Fibroblast of villous mesenchyme (primary cell): ENCODE measurements at places on chromosomes 12 and 14. TPM values are rescaled to one million over a fixed set of nuclear protein-coding genes. Genes with fewer than 3 reads are reported as not detected.
A peak's percentile ranks its signal among the peaks of the same experiment; 100 is the strongest.

Gene DPPA3
- not detected in 2 replicates for total RNA-seq

Gene ZNF664
- 40.6 and 46.2 TPM in 2 replicates for total RNA-seq

Gene OTOGL
- total RNA-seq = under 0.01 TPM in 2 replicates

Gene SARNP
- 86.7 and 94.6 TPM in 2 replicates for total RNA-seq

Gene FOXG1
- under 0.01 TPM in 1 of 2 replicates, not detected in the other for total RNA-seq

Gene OR6C2
- total RNA-seq = not detected in 2 replicates

Gene KRT6A
- total RNA-seq = not detected in 2 replicates

Gene ASPG
- not detected in 2 replicates for total RNA-seq

Gene C14orf39
- under 0.01 TPM in 1 of 2 replicates, not detected in the other for total RNA-seq

Gene GLI1
- total RNA-seq = 0.86 and 1.9 TPM in 2 replicates

DNA sequence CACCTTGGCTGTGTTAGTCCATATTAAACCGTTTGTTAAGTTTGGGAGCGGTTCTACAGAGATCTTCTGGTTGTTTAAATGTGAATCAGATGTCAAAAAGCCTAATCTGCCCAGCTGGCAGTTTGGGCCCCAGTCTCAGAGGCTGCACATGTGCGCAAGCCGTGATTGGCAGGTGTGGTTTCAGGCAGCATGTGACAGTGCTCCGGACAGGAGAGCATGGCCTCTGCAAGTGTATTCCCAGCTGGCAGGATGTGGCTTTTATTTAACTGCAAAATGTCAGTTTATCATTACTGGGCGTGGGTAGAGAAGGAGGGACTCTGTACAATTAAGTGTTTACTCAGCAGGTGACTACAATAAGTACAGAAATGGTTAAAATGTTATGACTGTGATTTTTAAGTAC is 77.5 kb downstream of the PELI2 start:
- peak; percentile 77 for DNase-seq

GRCh38 chr12:104784592-104784991 is 173.5 kb downstream of the SLC41A2 start:
- DNase-seq = no peak

GRCh38 chr12:94386422-94386821 is 73.2 kb downstream of the CEP83 start:
- peak; percentile 93 for DNase-seq

DNA sequence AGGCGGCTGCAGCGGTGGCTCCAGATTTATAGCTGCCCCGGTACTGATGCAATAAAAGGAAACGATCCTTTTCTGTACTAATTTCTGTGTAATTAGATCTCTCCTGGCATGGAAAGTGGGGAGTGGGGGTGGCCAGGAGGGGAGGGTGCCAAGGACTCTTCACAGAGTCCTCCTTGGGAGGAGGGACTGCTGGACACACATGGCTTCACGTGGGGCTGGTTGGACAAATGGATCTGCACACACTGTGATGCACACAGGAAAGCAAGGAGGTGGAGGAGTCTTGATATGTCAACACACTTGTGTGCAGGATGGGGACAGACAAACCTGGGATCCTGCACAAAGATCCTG is 23.8 kb upstream of the ATP5MC2 start:
- no peak for DNase-seq

DNA sequence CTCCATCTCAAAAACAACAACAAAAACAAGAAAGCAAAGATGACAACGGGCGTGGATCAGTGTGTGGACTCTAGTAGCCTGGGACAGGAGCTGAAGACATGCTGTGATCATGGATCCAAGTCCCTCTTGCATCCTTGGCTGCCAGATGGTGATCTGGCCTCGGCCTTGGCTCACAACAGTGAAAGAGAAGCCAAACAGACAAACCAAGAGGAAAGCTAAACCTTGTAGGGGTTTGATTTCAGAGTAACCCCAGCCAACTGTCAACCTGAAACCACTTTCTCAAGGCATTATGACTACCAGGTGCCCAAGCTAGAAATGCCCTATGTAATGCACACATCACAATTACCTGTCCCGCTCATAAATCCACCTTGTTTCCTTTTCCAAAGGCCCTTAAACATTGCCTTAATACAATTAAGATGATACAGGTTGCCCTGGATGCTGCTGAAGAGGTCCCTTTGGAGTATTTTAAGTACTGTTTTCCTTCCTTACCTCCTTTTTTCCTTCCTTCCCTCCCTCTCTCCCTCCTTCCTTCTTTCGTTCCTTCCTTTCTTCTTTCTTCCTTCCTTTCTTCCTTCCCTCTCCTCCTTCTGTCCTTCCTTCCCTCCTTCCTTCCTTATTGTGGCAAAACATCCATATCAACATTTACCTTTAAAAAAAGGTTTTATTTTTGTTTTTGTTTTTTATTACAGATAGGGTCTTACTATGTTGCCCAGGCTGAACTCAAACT is 41.4 kb upstream of the NINJ2 start:
- no peak for DNase-seq

DNA sequence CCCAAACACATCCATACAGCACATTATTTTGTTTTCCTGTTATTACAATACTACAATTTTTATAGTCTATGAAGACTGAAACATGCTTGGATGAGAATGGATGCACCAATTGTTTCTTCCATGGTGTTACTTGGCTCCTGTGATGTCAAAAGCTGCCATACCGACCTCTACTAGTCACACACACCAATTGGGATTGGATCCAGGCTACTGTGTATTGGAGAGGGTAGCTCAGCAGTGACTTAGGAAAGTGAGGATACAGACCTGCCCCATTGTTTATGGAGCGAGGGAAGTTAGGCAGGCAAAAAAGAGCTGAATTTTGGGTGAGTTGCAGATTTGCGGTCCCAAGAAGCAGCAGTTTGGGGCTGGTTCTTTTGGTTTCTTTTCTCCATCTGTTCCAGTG is 30.8 kb upstream of the AKAP6 start:
- no peak for DNase-seq

DNA sequence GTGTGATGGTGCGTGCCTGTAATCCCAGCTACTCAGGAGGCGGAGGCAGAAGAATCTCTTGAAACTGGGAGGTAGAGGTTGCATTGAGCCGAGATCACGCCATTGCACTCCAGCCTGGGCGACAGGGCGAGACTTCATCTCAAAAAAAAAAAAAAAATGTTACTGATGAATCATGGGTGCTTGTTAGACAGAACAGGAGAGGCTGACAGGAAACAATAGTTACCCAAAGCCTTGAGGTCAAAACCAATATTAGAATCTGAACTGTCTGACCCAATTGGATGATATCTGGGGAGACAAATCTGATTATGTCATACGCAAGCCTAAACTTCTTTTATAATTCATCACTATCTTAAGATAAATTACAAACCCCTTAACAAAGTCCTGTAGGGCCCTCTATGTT is 40.7 kb upstream of the KIF21A start:
- no peak for DNase-seq

DNA sequence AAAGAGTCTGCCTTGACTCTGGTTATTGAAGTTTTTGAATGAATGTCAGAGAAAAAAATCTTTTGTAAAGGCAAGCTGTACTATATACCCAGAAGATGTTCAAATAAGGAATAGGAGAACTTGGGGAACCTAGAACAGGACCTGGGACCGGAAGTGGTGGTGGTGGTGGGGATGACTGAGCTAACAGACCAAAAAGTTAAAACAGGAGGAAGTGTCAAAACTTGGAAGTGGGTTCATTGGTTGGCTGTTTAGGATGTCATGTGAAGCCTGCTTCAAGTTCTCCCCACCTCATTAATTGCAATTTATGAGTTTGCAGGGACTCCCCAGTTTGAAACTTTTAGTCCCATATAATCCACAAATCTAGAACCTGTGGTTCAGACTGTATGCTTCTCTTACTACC is 26.2 kb downstream of the PLXNC1 start:
- no peak for DNase-seq

GRCh38 chr12:39375206-39375808 is 67.6 kb downstream of the KIF21A start:
- DNase-seq = no peak

DNA sequence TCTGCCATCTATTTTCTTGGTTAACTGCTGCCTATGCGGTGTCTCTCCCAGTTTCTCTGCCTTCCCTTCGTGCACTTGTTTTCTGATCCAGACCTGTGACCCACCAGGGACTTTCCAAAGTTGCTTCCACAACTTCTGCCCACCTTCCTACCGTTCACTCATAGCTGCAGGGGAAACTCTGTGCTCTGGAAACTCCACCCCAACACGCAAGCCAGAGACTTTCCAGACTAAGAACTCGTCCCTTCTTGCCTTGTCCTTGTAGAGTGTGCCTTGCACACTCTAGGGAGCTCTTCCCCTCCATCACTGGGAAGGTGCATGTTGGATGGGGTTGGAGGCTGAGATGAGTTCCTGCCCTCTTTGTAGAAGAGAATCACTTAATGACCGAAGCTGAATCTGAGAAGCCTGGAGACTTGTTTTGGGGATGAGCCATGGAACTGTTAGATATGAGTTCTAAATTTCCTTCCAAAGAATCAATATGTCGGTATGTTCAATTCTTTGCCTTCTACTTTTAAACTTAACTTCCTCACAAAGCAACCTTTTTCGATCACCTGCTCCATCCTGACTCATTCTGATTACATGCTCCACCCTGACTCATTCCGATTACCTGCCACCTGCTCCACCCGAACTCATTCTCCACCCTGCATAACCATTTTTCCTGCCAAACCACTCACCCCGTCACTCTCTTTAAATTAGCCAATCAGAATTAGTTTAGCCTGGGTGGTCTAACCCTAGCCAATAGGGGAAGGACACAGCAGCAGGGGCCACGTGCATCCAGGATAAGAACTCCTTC is 82.1 kb upstream of the CAPRIN2 start:
- no peak for DNase-seq

DNA sequence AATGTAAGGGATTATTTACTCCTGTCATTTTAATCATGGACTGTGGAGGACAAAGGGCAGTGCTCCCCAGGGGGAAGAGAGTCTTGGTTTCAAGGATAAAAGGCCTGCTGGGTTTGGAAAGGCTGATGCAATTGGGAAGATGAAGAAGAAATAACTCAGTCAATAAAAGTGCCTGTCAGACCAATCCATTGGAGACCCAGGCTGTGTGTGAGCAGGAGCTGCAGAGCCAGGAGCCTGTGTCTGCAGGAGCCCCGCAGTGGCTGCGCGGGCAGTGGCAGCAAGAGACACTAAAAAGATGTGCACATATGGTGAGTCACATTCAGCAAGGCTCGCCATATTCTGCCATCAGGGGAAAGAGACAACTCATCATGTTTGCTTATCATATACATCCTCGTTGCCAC is 90.4 kb downstream of the CRACR2A start:
- DNase-seq = peak; percentile 43

GRCh38 chr12:92905811-92906554 is 23.1 kb downstream of the EEA1 start:
- no peak for DNase-seq

DNA sequence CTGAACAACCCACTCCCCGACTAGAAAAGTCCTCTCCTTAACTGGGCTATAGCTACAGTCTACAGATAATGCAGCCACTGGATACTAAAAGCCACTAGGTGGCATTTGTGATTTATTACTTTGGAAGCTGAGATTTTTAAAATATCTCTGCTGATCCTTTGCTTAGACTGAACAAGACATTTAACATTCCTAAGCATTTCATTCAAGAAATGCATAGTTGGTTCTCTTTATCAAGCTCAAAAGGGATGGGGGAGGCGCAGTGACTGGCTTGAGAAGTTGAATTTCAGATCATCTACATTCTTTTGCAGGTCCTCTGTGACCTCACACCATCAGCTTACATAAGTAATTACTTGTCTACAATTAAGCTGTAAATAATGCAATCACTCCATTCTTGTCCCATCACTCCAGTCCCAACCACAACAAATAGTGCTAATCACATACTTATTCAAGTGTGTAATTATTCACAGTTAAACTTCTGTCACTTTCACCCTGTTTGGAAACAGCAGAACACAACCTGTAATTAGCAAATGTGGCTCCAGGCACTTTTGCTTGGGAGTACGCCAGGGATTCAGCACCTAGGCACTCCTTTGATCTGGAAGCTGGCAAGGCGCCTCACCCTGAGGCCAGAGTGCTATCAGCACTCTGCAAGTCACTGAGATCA is 203.6 kb downstream of the NOVA1 start:
- DNase-seq = peak; percentile 15

DNA sequence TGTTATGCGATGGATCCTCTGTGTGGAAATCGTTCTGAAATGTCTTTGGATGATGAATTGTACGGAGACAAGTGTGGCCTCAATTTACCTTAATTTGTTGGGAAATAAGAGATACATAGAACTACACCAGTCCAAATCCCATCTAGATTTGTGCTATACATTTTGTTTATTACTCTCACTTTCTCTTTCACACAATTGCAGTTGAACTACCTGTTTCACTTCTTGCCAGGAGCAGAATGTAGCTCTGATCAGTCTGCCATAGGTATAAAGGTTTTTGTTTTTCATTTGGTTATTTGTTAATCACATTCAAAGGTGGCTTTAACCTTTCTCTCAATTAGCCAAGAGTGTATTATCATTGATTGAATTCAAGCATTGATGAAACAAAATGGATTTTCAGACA is 268.2 kb downstream of the SNAPC1 start:
- no peak for DNase-seq
